ENCODE measurements at places on chromosomes 5 and 9.

GRCh38 chr5:17232405-17232804 is 15.0 kb downstream of the BASP1 start:
- no peak for DNase-seq

DNA sequence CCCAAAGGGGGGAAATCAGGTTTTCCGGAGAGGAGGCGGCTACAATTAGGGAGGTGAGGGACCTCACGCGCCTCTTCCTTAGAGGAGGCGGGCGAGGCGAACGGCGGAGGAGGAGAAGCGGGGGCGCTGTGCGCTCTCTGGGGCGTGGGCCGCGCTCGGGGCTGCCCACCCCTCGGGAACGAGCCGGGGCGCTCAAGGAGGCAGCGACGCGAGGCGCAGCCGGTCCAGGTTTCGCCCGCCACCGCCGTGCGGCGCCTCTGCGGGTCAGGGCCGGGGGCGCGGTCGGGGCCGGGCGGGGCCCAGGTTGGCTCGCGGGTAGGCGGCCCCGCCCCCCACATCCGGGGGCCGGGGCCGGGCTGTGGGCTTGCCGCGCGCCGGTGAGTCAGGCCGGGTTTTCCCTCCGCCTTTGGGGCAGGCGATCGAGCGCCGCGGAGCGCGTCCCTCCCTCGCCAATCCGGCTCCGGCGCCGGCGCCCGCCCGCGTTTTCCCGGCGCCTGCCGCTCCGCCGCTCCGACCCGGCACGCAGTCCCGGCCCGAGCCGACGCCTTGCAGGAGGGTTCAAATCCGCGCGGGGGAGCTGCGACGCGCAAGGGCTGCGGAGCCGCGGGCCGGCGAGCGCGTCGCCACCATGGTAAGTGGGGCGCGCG is at the start of gene N4BP3:
Gene N4BP3, plus strand, starts transcription at position 392 of the 647 bp plus-strand sequence. CDS start 6,052 bp downstream, outside the sequence.
- peak; percentile 77 for DNase-seq

DNA sequence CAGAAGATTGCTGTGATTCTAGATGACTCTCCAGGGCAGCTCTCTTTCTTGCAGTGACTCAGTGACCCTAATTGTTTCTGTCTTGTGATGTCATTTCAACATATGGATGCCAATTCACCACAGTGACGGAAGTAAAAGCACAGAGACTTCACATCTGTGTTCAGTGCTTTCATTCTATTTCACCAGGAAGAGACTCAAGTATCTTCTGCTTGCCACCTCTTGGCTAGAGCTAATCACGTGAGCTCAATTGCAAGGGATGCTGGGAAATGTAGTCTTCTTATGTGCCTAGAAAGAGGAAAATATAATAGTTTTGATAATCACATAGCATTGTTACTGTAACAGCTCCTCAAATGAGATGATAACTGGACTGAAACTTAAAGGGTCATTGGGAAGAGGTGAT is 453.3 kb upstream of the KLF4 start:
- DNase-seq = peak; percentile 17

- DNase-seq = no peak
These were observed 161.9 kb downstream of the TRIO start for GRCh38 chr5:14305045-14305444.

- peak; percentile 68 for DNase-seq
These were observed 1.9 kb upstream of the CNTFR start for GRCh38 chr9:34591248-34591916.

- peak; percentile 58 for DNase-seq
These were observed 524 bp downstream of the CYFIP2 start for GRCh38 chr5:157266286-157267007.

DNA sequence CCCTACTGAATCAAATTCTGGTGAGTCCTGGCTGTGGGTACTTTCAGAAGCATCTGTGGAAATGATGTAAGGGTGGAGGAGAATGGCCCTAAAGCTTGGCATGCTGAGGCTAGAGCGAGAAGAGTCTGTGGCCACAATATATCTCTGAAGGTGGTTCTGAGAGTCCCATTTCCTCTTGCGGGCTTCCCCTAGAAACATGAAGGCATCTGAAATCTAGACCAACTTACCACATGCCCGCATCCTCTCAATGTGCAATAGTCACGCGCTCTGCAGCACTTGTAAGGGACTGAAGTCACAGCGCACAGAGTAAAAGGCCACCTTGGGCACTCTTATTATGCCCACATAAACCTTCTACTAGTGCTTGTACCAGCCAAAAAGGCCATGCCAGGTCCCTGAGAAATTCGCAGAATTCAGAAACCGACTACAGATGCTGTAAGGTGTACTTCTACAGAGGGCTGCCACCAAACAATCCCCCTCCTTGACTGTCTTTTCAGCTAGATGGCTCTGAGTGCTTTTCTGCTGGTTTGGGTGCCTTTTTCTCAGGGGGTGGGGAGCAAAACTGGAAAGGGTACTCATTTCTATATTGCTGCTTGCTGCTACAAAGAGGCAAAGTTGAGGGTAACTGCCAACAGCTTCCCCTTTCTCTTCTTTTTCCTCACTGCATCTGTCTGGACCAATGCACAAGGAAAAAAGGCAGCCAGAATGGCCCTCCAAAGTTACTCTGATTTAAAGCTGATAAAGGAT is 107.3 kb downstream of the ZDHHC21 start:
- DNase-seq = no peak

GRCh38 chr9:7507566-7508270 is 291.9 kb downstream of the DMAC1 start:
- no peak for DNase-seq

DNA sequence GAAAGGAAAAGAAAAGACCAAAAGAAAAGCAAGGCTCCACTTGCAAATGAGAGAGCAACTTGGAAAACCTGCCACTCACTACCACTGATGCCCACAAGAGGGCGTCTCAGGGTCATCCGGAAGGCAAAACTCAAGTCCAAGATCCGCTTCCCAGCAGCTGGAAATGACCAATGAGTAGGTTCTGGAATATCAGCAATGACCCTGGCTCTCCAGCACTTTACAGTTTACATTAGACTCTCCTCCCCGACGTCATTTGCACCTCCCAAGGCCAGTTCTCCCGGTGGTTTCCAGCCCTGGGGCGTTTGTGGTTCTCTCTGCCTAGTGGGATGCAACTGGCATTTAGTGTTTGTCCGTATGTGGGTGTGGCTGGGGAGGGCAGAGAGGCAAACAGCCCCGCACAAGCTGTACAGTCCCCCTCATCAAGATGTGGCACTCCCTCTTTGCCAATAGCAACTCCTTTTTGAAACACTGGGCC is 193.8 kb upstream of the ZNF618 start:
- peak; percentile 40 for DNase-seq

- DNase-seq = no peak
These were observed 219.5 kb downstream of the KCTD16 start for GRCh38 chr5:144390133-144390532.

DNA sequence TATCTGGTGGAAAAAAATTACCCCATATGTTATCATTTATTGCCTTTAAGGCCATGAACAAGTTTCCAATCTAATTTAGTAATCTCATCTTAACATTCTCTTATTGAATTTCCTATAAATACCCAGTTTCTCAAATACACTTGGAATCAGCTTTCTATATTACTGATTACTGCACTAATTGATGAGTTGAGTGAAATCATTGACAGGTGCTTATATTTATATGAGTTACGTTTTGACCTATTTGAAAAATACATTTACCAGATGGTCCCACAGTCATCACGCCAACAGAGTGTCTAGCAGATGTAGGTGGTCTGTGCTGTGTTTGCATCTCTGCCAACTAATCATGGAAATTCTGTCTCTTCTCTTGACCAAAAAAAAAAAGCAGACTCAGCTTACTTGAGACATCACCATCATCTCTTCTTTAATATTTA is 307.3 kb upstream of the NREP start:
- DNase-seq = no peak

GRCh38 chr9:17222932-17223331 is 88.1 kb downstream of the CNTLN start:
- DNase-seq = no peak

GRCh38 chr5:72238712-72239445 is 81.2 kb downstream of the MRPS27 start:
- DNase-seq = no peak

GRCh38 chr5:95417971-95418370 is 26.8 kb downstream of the FAM81B start:
- DNase-seq = no peak

- no peak for DNase-seq
These were observed 133.5 kb downstream of the SGCD start for GRCh38 chr5:156460471-156460870.
